Activated CD4-positive, alpha-beta memory T cell treated with anti-CD3 and anti-CD28 coated beads, Interleukin-2, amount 10 ng/mL, durations not matched to agents 7 days and 5 days (primary cell): ENCODE measurements at places on chromosomes 5 and 9.

- no peak for DNase-seq
These were observed 33.7 kb downstream of the OSTF1 start for GRCh38 chr9:75121914-75122558.

GRCh38 chr5:127254729-127255284 is 35.8 kb upstream of the MEGF10 start:
- DNase-seq = no peak

GRCh38 chr5:18944771-18945170 is 1043.2 kb downstream of the CDH18 start:
- DNase-seq = no peak

DNA sequence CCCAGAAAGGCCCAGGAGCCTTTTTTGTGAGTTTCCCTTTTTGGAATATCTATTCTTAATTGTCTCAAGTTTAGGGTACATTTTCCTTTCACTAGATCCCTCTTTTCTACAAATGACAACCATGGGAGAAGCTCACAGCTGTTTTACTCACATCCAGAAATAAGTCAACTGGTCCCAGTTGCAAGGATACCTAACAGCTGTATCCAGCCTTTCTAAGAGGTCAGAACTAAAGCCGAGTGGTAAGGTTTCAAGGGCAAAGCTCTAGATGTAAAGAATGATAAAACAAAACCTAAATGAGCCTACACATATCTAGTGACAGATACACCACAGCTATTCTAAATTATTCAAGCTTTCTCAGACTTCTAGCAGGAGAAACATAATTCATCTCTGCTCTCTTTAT is 4.4 kb downstream of the FGF10 start:
- no peak for DNase-seq

DNA sequence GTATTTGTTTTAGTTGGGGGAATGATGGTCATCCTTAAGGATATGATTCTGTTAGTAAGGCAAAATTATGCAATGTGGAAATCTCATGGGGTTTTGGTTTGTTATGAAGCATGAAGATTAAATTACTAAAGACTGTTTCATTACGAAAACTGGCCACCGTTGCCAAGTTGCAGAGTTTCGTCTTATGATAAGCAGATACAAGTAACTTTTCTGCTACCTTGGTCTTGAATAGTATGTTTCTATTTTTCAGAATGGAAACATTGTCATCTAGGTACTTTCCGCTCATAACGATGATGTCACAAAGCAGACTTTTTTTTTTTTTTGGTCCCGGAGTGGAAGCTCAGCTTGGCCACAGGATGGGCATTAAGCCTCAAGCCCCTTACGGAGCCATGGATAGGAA is 4.2 kb downstream of the CCNI2 start:
- no peak for DNase-seq
